Stimulated activated CD4-positive, alpha-beta T cell treated with anti-CD3 and anti-CD28 coated beads, Interleukin-4, amount 100 ng/mL, for 24 hours (primary cell): ENCODE measurements at places on chromosomes 5 and 9.

GRCh38 chr5:170268153-170268689 lies 29.4 kb downstream of the LCP2 start:
- DNase-seq: no peak

DNA sequence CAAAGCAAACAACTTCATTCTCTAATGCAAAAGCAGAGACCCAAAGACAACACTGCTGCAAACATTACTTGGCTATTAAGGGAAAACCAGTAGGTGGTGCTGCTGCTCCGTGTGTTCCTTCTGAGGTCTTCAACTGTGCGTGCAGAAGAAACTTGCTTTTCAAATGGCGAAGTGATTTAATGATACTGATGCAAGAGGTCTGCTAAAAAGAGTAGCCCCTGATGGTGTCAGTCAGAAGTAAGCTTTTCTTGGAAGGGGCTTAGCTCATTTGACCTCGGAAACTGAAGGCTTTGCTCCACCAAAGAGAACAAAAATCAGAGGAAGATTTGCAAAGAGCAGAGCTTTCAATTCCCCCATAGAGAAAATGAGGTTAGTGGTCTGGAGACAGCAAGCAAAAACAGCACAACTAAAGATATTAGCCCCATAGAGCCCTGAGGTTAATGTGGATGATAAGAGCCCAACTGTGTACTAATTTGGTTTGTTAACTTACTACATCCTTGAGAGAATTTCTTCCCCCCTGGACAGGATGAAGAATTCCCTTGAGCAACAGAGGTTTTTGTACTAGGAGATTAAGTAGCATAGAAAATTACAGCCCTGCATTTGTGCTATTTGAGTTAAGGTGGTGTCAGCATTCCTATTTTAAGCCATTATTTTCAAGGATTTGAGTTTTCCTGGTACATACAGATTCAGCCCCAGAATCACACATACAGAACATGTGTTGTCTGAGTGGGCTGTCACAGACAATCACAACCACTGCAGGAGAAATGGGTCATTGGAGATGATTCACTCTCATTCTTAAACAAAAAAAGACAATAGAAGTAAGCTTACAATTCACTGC lies 153.2 kb upstream of the C9orf72 start:
- peak; percentile 49 for DNase-seq

DNA sequence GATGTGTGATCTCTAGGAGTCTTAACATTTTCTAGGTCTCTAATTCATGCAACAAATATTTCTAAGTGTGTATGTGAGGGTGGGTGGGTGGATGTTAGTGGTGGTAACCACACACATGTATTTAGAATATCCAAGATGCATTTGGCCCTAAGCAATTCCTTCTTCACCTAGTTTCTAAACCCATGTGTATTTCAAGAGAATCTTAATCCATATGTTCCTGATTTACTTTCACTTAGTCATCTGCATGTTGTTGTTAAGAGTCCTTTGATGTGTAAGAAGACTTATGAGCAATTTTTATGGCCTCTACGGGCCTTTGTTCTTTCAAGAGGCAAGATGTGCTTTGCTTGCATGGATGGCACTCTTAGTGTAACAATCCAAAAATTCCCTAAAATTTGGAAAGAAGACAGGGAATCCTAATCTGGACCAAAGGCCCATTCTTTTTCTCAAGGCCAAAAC lies 282.6 kb downstream of the SPATA31D1 start:
- no peak for DNase-seq

GRCh38 chr5:10491673-10492026 lies 50.0 kb downstream of the ROPN1L start:
- no peak for DNase-seq

- DNase-seq: no peak
Observed at GRCh38 chr5:77117161-77117560, 30.1 kb upstream of the ZBED3 start.

- no peak for DNase-seq
Observed at GRCh38 chr9:105978336-105978735, 284.0 kb downstream of the TMEM38B start.

- DNase-seq: peak; percentile 9
Observed at GRCh38 chr5:68875351-68875750, 218.5 kb upstream of the SLC30A5 start.

GRCh38 chr5:124871303-124871702 lies 124.9 kb upstream of the ZNF608 start:
- DNase-seq: no peak

DNA sequence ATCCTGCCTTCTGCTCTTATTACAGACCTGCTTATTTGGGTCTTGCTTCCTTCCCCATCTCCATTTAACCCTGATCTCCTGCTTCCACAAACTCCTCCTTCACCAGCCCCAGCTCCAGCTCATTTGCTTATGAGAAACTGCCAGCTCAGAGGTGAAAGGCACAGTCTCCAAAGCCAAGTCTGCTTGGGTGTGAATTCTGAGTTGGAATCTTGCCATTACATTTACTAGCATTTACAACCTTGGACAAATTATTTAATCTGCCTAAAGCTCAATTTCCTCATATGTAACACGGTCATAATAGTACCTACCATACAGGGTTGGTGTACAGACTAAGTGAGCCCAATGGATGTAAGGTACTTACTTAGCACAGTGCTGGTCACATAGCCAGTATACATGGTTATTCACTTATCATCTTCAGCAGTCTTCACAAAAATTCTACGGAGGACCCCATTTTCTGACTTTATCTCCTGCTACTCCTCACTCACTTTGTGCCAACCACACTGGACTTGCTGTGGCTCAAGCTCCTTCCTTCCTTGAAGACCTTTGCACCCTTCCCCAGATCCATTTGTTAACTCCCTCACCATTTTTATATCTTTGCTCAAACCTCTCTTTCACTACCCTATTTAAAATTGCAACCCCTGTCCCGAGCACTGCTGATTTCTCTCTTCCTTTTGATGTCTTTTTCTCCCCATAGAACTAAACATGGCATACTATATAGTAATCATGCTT lies 86.2 kb downstream of the DOCK2 start:
- DNase-seq: no peak

DNA sequence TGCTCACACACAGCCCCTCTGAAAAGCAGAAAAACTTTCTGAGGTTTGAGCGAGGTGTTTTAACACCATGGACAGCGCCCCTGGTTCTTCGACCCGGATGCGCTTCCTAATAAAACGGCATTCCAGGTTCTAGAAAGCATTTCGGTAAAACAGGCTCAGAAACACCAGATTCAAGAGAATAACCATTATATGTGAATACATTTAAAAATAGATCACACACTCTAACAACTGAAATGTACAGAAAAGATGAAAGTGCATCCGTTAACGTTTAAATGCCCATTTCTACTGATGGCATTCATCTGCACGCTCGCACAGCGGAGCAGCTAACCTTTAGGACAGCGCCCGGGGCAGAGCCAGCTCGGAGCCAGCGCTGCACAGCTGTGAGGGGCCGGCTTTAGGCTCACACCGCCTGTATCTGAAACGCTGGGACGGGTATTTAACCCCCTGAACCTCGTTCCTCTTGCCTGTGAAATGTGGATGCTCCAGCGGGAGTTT lies 26.3 kb upstream of the TENT4A start:
- DNase-seq: no peak

DNA sequence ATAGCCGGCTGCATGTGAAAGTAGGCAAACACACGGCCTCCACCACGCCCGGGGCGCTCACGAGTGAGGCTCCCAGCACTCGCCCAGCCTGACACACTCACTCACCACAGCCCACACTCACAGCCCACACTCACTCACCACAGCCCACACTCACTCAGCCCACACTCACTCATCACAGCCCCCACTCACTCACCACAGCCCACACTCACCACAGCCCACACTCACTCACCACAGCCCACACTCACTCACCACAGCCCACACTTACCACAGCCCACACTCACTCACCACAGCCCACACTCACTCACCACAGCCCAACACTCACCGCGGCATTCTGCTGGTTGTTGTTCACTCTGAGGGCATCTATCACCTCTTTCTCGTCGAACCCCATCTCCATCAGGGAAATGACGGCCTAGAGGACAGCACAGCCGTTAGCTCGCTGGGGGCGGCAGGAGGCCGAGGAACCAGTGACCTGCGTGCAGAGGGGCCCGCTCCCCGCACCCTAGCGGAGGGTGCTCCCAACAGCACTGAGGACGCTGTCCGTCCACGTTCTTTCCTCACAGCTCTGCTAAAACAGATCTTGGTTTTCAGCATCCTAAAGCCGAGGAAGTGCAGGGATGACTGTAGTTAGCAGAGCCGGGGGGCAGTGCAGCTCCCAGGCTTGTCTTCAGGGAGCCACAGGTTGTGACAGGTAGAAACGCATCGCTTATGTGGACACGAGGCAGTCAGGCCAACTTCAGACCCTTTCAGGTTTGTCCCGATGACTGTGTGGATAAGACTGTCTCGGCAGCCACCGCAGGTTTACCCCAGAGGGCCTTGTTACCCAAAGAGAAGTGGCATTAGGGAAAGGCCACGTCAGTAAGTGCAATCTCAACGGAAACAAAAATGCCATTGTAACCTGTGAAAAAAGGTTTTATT lies 21.6 kb downstream of the UBAC1 start:
- peak; percentile 47 for DNase-seq

DNA sequence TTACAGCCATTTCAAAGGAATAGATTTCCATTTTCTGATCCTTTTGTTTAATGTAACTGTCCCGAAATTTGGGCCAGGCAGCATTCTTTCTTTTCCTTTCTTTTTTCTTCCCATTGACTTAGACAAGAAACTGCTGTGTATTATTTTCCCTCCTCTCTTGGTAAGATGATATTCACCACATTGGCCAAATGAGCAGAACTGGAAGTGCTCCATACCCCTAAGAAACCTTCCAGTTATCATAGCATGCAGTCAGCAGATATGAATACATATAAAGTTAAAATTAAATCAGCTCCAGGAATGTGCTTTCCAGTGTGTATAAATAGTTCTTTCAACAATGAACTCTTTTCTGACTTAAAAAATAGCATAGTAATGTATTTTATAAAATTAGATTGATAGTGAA lies 168.5 kb upstream of the GAS1 start:
- DNase-seq: no peak

DNA sequence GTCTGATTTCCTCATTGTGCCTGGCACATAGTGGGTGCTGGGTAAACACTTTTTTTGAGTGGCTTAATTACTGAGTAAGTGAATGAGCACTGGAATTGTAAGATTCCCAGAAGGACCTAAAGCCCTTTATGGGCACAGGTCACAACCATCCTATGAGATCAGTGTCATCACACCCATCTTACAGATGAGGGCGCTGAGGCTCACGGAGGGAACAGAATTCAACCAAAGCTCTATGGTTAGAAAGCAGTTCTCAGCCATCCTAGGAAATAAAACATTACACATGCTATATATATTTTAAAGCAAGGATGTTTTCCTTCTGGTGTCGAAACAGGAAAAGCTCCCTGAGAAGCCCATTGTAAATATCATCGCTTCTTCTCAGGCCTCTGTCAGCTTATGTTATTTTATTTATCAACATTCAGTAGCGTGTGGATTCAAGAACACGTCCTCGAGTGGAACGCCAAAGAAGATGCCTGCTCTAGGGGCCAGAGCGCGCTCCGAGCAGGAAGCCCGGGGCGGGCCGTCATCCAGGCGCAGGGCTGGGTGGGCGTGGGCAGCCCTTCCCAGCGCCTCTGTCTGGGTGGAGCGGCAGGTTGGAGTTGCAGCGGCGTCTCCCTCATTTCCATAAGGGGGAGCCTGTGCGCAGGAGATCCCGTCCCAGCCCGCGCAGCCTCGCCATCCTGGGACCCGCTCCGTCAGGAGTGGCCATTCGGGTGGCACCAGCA lies 155.8 kb upstream of the SMIM23 start:
- no peak for DNase-seq

- DNase-seq: peak; percentile 25
Observed at GRCh38 chr5:40682154-40683017, 2.7 kb downstream of the PTGER4 start.

GRCh38 chr9:73023025-73023541 lies 70.2 kb upstream of the ALDH1A1 start:
- DNase-seq: peak; percentile 48

- no peak for DNase-seq
Observed at GRCh38 chr5:68325065-68325580, 109.6 kb downstream of the PIK3R1 start.

GRCh38 chr5:3024126-3024525 lies 272.6 kb upstream of the IRX2 start:
- no peak for DNase-seq

DNA sequence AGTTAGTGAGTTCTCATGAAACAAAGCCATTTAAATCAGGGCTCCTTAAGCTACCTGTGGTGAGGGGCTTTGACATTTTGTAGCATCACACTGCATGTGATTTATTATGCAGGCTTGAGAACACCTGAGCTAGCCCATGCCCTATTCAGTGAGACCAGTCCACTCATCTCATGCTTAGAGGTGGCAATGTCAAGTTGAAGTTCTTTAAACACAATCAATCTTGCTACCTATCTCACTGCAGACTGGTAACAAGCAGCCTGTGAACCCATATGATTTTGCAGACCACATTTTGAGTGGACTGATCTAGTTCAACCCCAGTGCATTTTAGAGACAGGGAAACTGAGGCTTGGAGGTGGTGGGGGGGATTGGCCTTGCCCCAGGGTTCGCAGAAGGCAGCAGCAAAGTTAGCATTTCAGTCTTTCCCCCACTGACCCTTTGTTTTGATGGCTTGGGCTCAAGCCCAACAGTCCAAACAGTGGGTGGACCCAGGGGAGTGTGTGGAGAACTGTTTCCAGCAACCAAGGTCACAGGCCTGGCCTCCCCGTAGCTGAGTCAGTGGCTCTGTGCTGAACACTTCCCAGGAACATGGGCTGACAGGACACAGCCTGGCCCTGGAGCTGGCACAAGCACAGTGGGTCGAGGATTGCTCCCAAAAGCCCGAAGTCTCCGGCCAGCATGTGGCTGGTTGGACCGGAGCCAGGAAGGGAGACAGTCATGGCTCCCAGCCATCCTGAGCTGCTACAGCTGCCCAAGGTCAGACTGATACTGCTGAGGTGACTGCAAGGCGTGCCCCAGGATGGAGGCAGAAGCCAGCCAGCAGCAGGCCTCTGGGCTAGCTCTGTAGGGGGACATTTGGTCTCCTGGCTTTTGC lies 95.3 kb downstream of the RGS3 start:
- no peak for DNase-seq

- no peak for DNase-seq
Observed at GRCh38 chr5:31585895-31586270, 53.0 kb upstream of the PDZD2 start.

DNA sequence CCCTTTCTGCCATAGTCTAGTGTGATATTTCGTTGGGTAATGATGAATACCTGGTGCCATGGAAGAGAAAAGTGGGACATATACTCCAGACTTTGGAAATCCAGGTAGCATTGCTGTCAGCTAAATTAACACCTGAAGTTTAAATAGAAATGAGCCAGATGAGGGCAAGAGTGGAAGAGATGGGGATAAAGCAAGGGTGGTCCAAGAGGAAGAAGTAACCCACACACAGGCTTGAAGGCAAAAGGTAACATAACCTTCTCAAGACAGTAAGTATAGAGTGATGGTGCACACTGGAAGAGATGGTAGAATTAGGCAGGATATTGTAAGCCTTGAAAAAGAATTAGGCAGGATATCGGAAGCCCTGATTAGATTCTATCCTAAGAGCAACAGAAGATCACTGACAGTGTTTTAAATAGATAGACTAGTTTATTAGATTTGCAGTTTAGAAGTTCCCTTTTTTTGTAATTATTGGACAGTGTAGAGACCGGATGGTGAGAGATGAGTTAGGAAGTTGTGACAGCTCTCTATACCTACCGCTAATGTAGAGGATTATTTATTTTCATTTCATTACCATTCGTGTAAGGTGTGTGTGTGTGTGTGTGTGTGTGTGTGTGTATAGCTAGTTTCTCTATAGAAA lies 16.8 kb downstream of the ANXA1 start:
- no peak for DNase-seq

GRCh38 chr9:114390952-114391351 lies 3.2 kb upstream of the AKNA start:
- no peak for DNase-seq
